ENCODE measurements at places on chromosomes 5 and 9.

GRCh38 chr5:139593716-139594319 lies 32.7 kb downstream of the UBE2D2 start:
- no peak for DNase-seq

GRCh38 chr5:88666761-88667495 lies 216.1 kb downstream of the MEF2C start:
- no peak for DNase-seq

DNA sequence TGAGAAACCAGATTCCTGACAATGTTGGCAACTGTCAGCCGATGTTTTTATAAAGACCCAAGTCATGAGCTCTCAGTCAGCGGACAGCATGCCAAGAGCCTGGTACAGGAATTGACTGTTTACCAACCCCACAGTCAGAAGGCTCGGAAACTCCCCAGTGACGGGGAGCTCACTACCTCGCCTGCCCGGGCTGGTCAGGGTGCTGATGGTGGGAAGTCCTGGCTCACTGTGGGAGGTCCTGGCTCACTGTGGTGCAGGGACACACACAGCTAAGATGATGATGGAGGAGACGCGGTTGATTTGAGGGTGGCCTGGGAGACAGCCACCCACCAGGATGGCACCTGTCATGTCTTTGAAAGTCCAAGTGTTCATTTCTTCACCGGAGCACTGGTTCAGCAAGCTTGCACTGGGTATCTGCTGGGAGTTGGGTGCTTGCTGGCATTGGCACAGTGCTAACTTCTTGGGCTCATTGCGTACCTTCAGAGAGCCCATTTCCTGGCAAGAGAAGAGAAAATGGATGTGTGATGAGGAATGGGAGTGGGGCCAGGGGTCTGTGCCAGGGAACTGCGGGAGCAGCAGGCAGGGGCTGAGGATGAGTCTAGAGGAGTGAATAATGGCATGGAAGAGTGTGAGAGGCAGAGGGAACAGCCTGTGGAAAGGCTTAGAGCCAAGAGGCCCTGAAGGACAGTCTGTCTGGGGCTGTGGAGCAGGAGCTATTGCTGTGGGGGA lies 15.3 kb downstream of the ASS1 start:
- no peak for DNase-seq

DNA sequence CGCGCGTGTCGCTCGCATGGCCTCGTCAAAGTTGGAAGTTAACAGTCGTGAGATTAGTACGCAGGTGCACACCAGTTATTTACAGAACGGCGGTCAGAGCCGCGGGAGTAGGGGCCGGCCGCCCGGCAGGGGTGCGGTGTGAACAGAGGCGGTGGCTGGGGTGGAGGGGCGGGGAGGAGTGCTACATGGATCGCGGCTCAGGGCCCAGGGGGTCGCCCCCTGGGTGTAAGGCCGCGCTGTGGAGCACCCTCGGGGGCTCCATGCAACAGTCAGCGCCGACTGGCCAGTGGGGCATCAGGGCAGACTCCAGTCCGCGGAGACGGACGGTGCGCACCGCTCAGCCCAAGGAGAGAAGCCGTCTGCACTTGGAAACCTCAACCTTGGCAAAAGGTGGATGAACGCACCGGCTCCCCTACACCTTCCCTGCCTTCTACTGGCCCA lies 60.3 kb downstream of the ZNF354C start:
- no peak for DNase-seq

DNA sequence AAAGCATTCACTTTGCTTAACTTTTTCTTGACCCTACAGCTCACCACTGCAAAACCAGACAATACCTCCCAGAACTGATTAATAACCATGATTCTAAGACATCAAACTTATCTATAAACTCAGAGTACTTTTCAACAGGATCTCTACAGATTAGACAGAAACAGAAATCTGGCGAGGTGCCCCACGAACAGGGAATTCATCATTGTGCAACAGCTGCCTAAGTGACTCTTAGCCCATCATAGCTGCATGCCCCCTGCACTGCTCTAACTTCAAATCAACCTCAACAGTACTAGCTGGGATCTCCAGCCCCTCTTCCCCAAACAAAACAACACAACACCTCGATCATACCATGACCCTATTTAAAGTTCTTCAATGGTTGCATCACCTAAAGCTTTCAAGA lies 16.1 kb upstream of the COL23A1 start:
- DNase-seq: no peak
